Natural killer cell treated with Interleukin-12 subunit alpha and Interleukin-12 subunit beta and Interleukin-15 and Interleukin-18, amount 100 ng/mL, for 72 hours (primary cell): ENCODE measurements at places on chromosomes 16 and 17.
A peak's percentile ranks its signal among the peaks of the same experiment; 100 is the strongest.

DNA sequence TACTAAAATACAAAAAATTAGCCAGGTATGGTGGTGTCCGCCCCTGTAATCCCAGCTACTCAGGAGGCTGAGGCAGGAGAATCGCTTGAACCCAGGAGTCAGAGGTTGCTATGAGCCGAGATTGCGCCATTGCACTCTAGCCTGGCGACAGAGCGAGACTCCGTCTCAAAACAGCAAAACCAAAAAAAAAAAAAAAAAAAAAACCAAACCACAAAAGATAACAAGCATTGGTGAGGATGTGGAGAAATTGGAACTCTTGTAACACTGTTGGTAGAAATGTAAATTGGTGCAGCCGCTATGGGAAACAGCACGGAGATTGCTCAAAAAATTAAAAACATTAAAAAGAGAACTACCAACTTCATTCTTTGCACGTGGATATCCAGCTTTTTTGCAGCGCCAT is 119.4 kb downstream of the OR1D5 start:
- DNase-seq: no peak

GRCh38 chr16:57213462-57213861 is 27.3 kb downstream of the RSPRY1 start:
- no peak for DNase-seq

GRCh38 chr16:85536073-85536410 is 77.1 kb upstream of the GSE1 start:
- no peak for DNase-seq

- no peak for DNase-seq
Measured at GRCh38 chr16:58211846-58212245, 13.9 kb upstream of the CSNK2A2 start.

GRCh38 chr17:54933921-54934320 is 33.3 kb downstream of the TOM1L1 start:
- no peak for DNase-seq

DNA sequence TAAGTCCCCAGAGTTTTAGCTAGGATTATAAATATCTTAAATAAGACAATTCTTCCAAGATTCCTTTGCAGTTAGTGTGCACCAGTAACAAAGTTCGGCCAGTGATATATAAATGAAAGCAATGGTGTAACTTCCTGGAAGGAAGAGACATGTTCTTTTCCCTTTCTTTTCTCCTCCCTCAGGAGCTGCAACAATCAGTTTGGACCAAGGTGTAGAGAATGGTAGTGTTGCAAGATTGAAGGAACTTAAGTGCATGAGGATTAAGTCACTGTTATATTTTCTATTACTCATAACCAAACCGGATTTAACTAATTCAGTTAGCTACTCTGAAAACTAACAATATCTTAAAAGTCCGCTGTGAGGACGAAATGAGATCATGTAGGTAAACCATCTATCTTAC is 68.9 kb upstream of the KCNJ16 start:
- DNase-seq: no peak

- DNase-seq: no peak
Measured at GRCh38 chr17:21025451-21025850, 17.4 kb downstream of the USP22 start.

DNA sequence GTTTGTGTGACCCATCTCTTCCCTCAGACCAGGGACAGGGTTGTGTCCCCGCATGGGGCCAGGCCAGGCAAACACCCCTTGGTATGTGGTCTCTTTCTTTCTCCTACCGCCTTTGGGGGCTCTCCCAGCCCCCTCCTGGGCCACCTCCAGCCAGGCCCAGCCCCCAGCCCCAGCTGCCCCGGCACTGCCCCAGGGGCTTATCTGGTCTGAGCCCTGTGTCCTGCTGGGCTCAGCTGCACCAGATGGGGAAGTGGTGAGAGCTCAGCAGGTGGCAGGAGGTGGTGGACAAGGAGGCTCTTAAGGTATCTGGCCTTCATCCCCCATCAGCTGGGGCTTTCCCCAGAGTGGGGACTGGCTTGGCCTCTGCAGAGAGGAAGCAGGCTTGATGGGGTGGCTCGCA is 8.7 kb downstream of the ADAM11 start:
- DNase-seq: no peak

DNA sequence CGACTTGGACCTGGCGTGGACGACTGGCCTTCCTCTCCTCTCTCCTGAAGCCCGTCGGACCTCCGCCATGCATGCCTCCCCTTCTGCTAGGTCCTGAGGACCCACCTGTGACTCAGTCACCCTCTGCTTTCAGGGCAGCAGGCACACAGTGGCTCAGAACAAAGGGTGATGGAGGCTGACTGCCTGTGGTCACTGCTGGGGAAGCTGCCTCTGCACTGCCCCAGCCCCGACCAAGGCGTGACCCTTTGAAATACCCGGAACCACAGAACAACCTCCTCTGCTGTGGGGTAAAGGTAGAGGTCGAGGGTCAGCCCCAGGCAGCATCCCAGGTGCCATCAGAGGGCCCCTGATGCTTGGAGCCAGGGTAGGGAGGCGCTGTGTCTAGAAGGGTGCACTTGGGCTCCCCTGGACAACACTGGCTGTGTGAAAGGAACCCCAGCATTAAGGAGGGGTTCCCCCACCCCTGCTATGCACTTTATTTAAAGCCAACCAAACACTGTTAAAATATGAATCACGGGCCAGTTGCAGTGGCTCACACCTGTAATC is 12.5 kb upstream of the SLC4A1 start:
- no peak for DNase-seq

DNA sequence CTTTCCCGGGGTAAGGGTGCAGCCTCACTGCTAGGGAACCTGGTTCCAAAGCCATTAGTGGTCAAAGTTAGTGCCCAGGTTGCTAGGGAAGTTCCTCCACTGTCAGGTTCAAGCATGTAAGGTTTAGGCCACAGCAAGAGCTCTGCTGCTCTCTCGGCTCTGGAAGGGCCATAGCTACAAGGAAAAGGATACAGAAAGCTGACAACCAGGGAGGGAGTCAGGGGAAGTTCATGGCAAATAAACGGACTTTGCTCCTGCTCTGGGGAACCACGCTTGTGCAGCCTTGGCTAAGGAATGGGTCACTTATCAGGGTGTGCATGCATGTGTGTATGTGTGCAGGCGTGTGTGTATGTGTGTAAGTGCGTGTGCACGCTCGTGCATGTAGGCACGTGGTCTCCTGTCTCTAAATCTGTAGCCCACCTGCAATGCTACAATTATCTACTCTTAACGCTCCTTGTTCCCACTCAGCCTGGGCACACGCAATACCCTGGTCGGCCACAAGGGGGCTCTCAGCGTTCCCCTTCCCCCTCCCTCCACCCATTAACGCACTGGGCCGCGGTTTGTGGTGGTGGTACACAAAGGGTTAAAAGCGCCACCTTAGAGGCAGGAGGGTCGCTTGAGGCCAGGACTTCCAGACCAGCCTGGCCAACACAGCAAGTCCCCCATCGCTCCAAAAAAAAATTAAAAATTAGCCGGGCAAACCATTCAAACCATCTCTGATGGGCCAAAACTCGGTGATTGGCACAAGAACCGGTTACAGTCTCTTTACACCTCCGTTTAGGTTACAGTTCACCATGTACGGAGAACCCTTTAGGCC is 48.4 kb upstream of the KDM8 start:
- peak; percentile 67 for DNase-seq

GRCh38 chr17:10198509-10199249 is at the start of gene GAS7:
TSS of gene GAS7 (minus strand) at chr17:10198606.
- peak; percentile 70 for DNase-seq

- no peak for DNase-seq
Measured at GRCh38 chr16:68287276-68288251, 23.2 kb downstream of the SLC7A6OS start.

- no peak for DNase-seq
Measured at GRCh38 chr17:2406271-2406902, 5.5 kb upstream of the MNT start.

- DNase-seq: no peak
Measured at GRCh38 chr17:13973960-13974651, 95.2 kb upstream of the COX10 start.

DNA sequence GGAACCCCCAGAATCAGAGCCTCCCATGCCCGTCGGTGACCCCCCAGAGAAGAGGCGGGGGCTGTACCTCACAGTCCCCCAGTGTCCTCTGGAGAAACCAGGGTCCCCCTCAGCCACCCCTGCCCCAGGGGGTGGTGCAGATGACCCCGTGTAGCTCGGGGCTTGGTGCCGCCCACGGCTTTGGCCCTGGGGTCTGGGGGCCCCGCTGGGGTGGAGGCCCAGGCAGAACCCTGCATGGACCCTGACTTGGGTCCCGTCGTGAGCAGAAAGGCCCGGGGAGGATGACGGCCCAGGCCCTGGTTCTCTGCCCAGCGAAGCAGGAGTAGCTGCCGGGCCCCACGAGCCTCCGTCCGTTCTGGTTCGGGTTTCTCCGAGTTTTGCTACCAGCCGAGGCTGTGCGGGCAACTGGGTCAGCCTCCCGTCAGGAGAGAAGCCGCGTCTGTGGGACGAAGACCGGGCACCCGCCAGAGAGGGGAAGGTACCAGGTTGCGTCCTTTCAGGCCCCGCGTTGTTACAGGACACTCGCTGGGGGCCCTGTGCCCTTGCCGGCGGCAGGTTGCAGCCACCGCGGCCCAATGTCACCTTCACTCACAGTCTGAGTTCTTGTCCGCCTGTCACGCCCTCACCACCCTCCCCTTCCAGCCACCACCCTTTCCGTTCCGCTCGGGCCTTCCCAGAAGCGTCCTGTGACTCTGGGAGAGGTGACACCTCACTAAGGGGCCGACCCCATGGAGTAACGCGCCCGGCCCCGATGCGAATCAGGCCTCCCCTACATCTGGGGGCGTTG is 4.0 kb downstream of the TPSG1 start:
- no peak for DNase-seq

DNA sequence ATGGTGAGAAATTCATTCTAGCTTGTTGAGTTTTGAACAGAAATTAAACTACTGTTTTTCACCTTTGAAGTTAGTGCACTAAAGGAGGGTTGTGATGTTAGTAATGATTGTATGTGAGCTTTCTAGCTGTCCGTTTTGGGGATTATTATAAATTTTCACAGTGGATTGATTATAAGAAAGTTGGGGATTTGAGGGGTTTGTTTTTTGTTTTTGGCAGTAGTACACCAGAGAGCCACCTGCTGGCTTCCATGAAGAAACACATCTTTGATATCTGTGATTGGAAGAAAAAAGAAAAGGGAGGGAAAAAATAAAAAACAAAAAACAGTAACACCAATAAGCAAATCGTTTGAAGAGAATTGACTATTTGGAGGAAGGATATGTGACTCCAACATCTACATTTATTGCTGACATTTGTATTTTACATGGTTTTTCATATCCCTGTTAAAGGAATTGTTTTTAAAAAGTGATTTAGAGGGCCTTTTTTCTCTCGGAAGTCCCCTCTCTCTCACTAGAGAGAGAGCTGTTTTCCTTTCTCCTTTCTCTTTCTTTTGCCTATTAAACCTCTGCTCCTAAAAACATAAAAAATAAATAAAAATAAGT is 1469.5 kb upstream of the GOT2 start:
- DNase-seq: no peak

DNA sequence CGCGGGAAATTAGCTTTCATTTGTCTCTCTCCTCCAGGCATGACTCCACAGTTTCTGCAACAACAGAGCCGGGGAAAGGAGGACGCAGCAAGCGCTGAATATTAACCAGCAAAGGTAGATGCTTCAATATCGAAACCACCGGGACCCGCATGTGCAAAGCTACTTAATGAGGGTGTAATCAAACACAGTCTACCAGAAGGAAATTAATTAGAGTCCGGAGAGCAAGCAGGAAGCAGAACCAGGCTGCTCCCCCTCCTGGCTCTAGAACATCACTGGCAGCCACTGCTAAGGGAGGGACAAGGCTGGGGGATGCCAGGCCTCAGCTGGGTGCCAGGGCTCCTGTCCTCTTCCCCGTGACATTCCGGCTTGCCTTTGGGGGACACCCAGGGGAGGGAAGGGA is 21.7 kb downstream of the LRRC75A start:
- no peak for DNase-seq

DNA sequence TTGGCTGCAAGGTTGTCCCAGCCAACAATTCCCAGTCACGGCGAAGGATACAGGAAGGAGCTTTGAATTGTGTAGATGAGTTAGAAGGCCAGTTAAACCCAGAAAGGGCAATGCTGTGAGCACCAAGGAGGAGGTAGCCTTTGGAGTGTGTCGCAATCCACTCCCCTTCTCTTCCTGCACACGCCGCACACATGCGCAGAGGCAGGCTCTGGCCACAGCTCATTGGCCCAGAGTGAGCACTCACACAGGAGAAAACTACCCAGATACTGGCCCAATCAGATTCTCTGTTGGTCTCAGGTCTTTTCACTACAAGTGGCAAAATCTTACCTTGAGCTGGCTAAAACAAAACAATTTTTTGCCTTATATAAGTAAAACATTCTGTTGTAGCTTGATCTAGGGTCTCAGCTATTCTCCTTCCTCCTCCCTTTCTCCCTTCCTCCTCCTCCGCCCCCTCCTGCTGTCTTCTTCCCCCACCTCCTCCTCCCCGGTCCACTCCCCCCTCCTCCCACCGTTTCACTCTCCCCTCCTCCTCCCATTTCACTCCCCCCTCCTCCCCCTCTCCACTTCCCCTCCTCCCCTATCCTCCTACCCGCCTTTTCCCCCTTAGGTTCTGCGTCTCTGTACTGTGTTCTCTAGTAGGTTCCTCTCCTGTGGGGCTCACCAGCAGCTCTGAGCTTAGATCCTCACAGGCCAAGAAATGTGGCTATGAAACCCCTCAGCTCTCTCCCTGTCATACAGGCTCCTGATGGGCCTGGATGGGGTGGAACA is 344.9 kb downstream of the CPPED1 start:
- DNase-seq: peak; percentile 75

GRCh38 chr16:82470016-82470415 is 156.8 kb upstream of the CDH13 start:
- DNase-seq: no peak
